ENCODE measurements at places on chromosomes 4 and X.
A peak's percentile ranks its signal among the peaks of the same experiment; 100 is the strongest.

DNA sequence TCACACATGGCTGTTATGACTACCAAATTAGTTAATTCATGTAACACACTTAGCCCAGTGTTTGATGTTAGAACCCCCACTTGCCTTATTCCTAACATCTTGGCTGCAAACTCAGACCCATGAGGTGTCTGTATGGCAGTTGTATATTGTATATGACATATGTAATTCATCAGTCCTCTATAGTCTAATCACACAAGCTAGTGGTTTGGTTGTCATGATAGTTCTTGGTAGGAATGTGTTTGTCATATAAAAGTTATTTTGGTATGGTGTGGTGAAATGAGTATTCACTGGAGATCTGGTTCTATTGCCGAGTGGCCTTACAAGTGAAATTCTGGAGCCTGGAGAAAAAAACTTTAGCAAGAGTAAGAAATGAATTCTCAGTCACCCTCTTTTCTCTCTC is 149.2 kb downstream of the AWAT2 start:
- no peak for DNase-seq

DNA sequence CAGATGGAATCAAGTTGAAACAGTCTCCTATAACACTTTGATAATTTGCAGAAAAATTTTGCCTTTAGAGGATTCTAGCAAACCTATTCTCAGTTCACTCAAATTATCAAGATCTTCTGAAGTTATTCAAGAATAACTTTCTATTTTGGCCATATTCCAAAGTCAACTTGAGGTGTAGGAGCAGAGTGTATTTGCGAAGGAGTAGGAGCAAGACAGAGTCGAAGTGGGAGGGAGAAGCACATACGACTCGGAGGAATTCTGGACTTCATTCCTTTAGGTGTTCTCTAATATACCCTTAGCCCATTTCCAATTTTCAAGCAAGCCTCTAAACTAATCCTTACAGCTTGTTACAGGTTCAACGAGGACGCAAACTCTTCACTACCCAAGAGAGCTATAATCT is 252.9 kb downstream of the GPM6A start:
- no peak for DNase-seq

GRCh38 chr4:23022032-23022431 is 329.3 kb downstream of the GBA3 start:
- DNase-seq, result peak; percentile 94

DNA sequence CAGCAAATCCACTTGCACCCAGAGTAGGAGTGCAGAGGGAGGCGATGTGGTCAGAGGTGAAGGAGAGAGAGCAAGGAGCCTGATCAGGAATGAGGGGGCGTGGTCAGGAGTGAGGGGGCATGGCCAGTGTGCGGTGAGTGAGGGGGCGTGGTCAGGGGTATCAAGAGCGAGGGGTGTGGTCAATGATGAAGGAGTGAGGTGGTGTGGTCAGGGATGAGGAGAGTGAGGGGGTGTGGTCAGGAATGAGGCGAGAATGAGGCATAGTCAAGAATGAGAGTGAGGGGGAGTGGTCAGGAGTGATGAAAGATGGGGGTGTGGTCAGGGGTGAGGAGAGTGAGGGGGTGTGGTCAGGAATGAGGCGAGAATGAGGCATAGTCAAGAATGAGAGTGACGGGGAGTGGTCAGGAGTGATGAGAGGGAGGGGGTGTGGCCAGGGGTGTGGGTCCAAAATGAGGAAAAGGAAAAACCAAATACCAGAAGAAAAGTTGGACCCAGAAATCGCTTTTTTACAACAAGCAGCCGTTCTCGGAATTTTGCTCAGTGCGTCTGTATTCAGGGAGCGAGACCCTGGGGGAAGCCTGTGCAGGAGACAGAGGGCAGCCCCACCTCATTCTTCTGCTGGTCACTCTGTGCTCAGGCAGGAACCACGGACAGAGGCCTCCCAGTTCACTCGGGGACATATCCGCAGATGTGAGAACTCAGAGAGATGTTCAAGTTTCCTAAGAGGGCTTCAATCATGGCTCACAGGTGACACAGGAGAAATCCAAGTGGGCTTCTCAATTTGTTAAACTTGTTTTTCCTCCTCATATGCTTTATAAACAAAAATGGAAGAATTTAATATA is 47.5 kb downstream of the MAGEA1 start:
- peak; percentile 3 for DNase-seq

- DNase-seq, result no peak
These were observed 147.8 kb upstream of the PSAPL1 start for GRCh38 chr4:7582313-7583097.

DNA sequence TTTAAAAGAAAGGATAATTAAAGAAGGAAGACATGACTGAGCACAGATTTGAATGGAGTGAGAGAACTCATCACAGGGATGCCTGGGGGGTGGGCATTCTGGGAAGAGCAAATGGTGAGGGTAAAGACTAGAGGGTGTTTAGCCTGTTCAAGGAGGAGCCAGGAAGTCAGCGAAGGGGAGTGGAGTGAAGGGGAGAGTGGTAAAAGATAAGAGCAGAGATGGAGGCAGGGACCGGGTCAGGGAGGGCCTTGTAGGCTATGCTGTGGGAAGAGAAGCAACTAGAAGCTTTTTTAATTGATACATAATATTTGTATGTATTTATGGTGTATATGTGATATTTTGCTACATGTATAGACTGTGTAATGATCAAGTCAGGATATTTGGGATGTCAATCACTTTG is 2.2 kb upstream of the VGLL1 start:
- DNase-seq, result no peak

DNA sequence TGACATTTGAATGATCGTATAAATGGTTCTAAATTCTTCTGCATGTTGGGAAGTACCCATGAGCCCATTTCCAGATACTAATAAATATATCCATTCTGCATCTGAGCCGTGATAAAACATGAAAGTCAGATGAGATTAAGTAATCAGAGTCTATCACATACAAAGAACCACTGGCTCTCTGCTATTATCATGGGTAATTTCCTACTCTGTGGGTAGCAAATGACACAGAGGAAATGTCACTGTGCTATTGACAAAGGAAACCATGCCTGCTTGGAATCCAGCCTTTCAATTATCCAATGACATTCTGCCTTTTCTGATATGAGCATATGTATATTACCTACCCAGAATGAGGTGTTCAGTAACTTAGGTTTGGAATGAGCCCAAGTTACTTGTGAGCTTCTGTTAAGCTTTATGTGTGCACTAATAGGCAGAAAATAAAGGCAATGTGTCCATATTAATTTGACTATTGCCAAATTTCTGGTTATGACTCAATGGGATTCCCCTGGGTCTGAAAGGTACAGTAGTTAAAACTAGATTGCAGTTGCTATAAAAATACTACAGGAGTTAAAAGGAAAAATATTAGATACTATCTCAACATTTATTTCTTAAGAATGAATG is 238.7 kb upstream of the KCNIP4 start:
- no peak for DNase-seq

DNA sequence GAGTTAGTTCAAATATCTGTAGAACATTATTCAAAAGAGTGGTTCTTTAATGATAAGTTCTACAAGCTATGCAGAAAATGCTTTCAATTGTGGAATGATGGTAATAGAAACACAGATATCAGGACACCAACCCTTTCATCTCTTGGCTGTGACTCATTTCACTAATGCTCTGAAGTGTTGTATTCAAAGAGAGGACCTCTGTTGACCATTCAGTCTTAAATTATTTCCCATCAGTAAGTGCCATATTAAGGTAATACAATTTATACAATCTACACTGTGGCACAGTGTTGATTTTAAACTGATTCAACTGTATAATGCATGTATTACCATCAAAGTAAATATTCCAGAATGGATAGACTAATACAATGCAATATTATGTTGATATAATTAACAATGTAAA is 289.0 kb upstream of the ADGRL3 start:
- DNase-seq, result no peak

- no peak for DNase-seq
These were observed 13.0 kb upstream of the NDUFC1 start for GRCh38 chr4:139315221-139315675.

DNA sequence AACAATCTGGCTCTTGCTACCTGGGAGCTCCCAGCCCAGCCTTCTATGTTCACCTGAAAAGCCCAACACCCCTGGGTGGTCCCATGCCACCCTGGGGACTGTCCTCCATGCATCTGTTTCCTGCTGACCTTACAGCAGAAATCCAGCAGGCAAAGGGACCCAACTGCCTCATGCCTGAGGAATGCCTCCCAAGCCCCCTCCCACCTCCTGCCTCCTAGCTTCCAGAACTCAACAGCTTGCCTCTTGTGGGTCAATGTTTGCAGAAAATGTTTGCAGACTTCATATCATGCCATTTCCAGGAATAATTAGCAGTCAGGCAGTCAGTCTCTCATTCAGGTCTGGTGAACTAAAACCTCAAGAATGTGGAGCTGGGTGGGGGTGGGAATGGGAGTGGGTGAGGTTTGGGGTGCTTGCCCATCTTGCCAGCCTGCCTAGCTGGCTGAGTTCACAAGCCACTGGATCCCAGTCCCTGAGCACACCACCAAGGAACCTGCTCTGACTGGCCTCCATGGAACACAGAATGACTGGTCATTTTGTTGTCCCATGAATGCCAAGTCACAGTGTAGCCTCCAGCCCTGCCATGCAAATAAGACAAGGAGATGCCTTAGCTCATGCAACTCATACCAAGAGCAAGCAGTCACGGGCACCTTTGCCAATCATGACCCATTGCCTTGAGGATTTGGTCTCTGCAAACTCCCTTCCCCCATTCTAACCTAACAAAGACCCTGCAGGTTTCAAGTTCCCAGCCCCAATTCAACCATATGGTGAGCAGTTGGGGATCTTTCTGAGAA is 12.1 kb upstream of the PLAC1 start:
- DNase-seq, result peak; percentile 89

GRCh38 chr4:11297627-11298026 is 131.1 kb downstream of the HS3ST1 start:
- DNase-seq, result no peak

GRCh38 chr4:157421365-157421764 is 200.8 kb downstream of the GRIA2 start:
- no peak for DNase-seq

DNA sequence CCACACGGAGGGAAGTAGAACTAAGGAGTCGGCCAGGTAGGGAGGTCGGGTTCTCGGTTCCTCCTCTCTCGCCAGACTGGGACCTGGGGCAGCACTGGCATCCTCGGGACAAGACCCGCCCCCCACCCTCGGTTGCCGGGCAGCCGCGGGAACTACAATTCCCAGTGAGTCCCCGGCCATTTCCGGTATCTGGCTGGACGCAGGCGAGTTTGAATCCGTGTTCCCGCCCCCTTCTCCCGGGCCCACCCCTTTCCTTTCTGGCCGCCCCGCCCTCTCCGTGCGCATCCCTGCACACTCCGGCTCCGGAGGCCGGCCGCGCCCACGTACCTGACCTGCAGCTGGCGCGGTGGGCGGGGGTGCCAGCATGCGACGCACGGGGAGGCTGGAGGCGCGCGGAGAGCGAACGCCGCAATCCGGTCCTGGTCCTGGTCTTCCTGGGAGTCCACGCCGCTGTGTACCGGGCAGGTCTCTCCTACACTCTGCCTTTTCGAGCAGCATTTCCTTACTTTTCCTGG is 10.2 kb upstream of the DLG3 start:
- DNase-seq, result peak; percentile 89

GRCh38 chr4:156556336-156556735 is 415.3 kb downstream of the PDGFC start:
- no peak for DNase-seq

DNA sequence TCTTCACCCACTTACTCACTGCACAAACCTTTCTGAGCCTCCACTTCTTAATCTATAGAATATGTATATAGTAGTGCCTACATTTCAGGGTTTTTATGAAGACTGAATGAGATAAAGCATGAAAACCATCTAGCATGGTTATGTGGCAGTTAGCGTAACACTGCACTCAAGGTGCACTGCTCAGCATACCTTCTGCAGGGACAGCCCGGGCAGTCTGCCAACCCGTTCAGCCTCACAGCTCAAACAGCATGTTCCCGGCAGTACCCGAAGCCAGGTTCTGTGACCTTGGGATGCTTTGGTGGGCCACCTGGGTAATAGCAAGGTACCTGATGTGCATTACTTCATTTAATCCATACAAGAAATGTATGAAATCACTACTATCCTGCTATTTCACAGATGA is 81.4 kb downstream of the DOCK11 start:
- DNase-seq, result no peak

DNA sequence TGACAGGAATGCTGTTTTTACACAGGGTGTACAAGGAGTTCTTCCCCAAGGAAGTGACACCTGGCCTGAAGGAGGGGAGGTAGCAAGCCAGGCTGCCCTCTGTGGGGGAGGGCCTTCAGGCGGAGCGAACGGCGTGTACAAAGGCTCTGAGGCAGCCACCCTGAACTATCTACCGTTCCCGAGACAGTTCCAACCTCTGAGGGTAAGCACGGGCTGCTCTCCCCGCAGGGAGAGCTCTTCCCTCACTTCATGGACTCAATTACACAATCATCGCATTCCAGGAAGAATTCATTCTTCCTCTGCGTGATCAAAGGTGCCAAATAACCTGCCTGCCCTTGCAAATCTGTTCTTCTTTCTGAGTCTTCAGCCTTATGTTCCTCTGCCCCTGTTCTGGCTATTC is 4.8 kb downstream of the ELK1 start:
- DNase-seq, result no peak

Data from astrocyte of the hippocampus (primary cell).